Endothelial cell of umbilical vein (primary cell): ENCODE measurements at places on chromosomes 5 and 9. TPM values are rescaled to one million over a fixed set of nuclear protein-coding genes. Genes with fewer than 3 reads are reported as not detected.

Gene EPB41L4B
- 0.15 and 0.23 TPM in 2 replicates for total RNA-seq

Gene SPINK7
- not detected in 2 replicates for total RNA-seq

GRCh38 chr5:115977988-115978387, 15.7 kb downstream of the LVRN start:
- no peak overlapping the region for H3K4me3 ChIP-seq
- peak; percentile 90 for DNase-seq

Gene STING1
- total RNA-seq = 108 and 127 TPM in 2 replicates

DNA sequence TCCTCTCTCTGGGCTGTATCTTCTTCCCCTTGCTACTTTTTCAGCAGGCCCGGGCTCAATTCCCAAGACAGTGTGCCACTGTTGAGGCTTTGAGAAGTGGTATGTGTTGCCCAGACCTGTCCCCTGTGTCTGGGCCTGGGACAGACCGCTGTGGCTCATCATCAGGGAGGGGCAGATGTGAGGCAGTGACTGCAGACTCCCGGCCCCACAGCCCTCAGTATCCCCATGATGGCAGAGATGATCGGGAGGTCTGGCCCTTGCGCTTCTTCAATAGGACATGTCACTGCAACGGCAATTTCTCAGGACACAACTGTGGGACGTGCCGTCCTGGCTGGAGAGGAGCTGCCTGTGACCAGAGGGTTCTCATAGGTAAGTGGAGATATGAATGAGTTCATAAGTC, 828 bp downstream of the TYRP1 start:
- no peak overlapping the region for H3K4me3 ChIP-seq
- H3K4me1 ChIP-seq = no peaks in the 10 kb centered on the region
- H3K27ac ChIP-seq = no peak overlapping the region
- no peaks in the 10 kb centered on the region for H3K27me3 ChIP-seq
- DNase-seq = no peak

Gene SHOC1
- total RNA-seq = not detected in 2 replicates

GRCh38 chr5:28807195-28807729, 1768.9 kb upstream of the CDH9 start:
- no peaks in the 10 kb centered on the region for H3K4me1 ChIP-seq
- no peaks in the 10 kb centered on the region for H3K27me3 ChIP-seq
- DNase-seq = no peak
- no peak overlapping the region for H3K27ac ChIP-seq

- H3K4me3 ChIP-seq = no peak overlapping the region
- no peak for DNase-seq
- H3K27me3 ChIP-seq = no peaks in the 10 kb centered on the region
- peaks cover 25% of the 10 kb centered on the region for H3K4me1 ChIP-seq
- no peaks in the 10 kb centered on the region for H3K36me3 ChIP-seq
- H3K27ac ChIP-seq = peak overlapping the region; percentile 50
Measured at GRCh38 chr5:59236448-59236847, 653.6 kb downstream of the RAB3C start.

Gene MCC
- 23.0 and 27.5 TPM in 2 replicates for total RNA-seq

DNA sequence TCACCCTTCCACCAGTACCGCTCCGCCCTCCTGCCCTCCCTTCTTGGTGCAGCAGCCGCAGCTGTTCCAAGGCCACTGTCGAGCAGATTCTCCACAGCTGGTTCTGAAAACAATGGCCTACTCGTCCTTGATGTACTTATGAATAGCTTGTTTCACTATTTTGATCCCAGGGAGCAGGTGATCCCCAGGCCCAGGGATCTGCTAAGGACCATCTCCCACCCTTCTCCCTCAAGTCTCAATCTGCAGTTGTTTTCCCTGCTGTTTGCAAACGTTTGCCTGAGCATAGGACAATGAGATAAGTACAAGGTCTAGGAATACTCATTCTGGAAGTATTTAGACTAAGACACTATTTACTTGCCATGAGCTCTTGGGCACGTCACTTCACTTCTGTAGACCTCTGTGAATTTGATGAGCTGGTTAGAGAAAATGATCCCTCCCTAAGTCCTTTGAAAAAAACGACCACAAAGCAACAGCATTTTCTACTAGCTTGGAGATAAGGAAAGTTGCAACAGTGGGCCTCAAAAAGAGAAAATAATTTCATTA, 1.8 kb downstream of the LURAP1L start:
- no peaks in the 10 kb centered on the region for H3K27me3 ChIP-seq
- H3K4me1 ChIP-seq = peaks cover 2% of the 10 kb centered on the region
- H3K4me3 ChIP-seq = peak overlapping the region; percentile 97
- no peak overlapping the region for H3K27ac ChIP-seq
- DNase-seq = no peak

DNA sequence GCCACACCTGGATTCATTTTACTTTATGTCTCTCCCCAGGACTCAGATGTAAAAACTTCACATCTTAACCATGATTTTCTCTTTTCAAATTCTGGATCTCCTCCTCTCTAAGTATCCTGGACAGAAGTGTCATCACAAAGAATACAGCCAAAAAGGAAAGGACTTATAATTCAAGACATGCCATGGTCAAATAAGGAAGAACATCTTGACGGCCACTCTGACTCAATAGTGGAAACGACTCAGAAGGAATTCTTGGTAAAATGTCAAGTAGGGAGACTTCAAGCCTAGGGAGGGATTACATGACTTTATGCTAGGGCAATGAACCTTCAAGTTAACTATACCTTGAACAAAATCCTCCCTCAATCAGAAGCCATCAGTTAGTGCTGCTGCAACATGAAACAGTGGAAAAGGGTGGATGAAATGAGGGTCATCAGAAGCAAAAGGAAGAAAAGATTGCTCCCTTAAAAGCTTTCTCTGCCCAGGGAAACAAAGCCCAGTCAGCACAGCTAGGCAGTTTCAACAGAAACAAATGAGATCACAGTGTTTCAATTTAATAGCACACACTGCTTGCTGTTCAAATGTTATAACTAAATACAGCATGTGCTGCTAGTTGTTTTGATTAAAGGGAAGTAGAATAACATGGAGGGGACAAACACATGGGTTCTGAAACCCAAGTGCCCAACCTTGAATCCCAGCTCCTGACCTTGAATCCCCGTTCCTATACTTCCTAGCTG, 101.4 kb downstream of the LPAR1 start:
- no peaks in the 10 kb centered on the region for H3K4me1 ChIP-seq
- no peak for DNase-seq
- H3K27me3 ChIP-seq = no peaks in the 10 kb centered on the region
- H3K27ac ChIP-seq = no peak overlapping the region

- H3K27me3 ChIP-seq = no peaks in the 10 kb centered on the region
- DNase-seq = no peak
- no peak overlapping the region for H3K27ac ChIP-seq
- no peaks in the 10 kb centered on the region for H3K36me3 ChIP-seq
Measured at GRCh38 chr5:30968971-30969370, 224.5 kb upstream of the CDH6 start.

GRCh38 chr9:72858089-72858912, 94.6 kb downstream of the ALDH1A1 start:
- no peaks in the 10 kb centered on the region for H3K36me3 ChIP-seq
- DNase-seq = peak; percentile 26
- H3K4me3 ChIP-seq = no peak overlapping the region

DNA sequence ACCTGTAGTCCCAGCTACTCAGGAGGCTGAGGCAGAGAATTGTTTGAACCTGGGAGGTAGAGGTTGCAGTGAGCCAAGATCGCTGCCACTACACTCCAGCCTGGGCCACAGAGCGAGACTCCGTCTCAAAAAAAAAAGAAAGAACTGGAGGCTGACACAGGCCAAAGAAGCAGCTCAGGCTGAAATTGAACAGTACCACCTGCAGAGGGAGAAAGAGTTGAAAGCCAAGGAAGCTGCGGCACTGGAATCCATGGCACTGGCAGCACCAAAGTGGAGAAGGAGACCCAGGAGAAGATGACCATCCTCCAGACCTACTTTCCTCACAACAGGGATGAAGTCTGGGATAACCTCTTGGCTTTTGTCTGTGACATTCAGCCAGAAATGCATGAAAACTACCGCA, 11.3 kb upstream of the TMEM141 start:
- peaks cover 14% of the 10 kb centered on the region for H3K27me3 ChIP-seq
- DNase-seq = no peak

- peaks cover 5% of the 10 kb centered on the region for H3K27me3 ChIP-seq
- no peak overlapping the region for H3K27ac ChIP-seq
- H3K4me3 ChIP-seq = no peak overlapping the region
- DNase-seq = no peak
Measured at GRCh38 chr9:95642189-95642588, 125.4 kb upstream of the PTCH1 start.

DNA sequence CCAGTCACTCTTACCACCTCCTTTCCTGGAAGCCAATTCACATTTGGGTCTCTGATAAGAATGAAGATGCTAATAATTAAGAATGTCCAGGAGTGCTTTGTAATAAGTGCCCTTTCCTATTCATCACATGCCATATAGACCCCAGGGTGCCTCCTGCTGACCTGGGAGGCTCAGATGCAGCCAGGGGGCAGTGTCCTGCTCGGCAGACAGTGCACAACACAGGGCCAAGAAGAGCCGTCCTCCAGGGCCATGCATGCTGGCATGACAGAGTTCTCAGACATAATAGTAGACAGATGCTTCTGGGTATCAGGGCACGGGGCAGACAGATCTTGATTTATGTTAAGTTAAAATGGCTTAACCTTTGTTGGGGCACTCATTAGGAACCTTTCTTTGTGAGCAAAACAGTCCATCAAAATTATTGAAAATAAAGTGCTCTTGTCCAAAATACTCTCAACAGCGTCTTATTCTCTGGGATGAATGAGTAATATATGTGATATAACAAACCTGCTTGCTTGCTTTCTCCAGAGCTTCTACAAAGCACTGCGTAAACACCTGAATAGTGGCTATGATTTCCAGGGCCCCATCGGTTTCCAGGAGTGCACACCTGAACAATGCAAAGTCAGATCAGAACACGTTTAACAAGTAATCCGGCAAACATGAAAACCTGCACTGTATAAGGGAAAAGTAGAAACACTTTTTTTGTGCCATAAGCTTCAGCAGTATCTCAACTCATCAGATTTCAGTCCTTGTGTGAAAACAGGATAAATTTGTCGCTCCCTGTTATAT, 192.7 kb downstream of the FANCC start:
- H3K4me1 ChIP-seq = no peaks in the 10 kb centered on the region
- H3K27me3 ChIP-seq = no peaks in the 10 kb centered on the region

Gene AGXT2
- not detected in 2 replicates for total RNA-seq

GRCh38 chr9:27537027-27537435, 7.4 kb upstream of the MOB3B start:
- no peaks in the 10 kb centered on the region for H3K36me3 ChIP-seq
- H3K4me3 ChIP-seq = no peak overlapping the region
- no peaks in the 10 kb centered on the region for H3K4me1 ChIP-seq
- H3K27ac ChIP-seq = no peak overlapping the region

Gene EFCAB9
- total RNA-seq = not detected in 2 replicates

DNA sequence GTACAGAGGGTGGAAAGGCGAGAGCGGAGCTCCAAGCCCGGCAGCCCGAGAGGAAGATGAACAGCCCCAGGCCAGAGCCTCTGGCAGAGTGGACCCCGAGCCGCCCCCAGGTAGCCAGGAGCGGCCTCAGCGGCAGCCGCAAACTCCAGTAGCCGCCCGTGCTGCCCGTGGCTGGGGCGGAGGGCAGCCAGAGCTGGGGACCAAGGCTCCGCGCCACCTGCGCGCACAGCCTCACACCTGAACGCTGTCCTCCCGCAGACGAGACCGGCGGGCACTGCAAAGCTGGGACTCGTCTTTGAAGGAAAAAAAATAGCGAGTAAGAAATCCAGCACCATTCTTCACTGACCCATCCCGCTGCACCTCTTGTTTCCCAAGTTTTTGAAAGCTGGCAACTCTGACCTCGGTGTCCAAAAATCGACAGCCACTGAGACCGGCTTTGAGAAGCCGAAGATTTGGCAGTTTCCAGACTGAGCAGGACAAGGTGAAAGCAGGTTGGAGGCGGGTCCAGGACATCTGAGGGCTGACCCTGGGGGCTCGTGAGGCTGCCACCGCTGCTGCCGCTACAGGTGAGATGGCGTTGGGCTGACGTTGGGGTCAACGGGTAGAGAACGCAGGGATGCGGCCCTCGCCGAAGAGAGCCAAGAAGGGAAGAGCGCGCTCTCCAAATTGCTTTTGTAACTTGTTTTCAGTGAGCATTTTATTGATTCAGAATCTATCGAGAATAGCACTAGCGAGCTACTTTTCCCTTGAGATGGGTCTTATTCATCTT, at the start of gene PTGER4:
TSS of gene PTGER4 (plus strand) at position 3 of the 769 bp plus-strand sequence. CDS start 1,079 bp downstream, outside the sequence.
- peaks cover 37% of the 10 kb centered on the region for H3K4me1 ChIP-seq
- peak within 1 kb of the TSS; percentile 71 for H3K4me3 ChIP-seq
- H3K27ac ChIP-seq = peak within 1 kb of the TSS; percentile 76

Gene NEUROG1
- total RNA-seq = not detected in 2 replicates

Gene TAF11L5
- not detected in 2 replicates for total RNA-seq

- H3K27me3 ChIP-seq = no peaks in the 10 kb centered on the region
- no peaks in the 10 kb centered on the region for H3K36me3 ChIP-seq
- DNase-seq = no peak
- no peak overlapping the region for H3K4me3 ChIP-seq
- no peaks in the 10 kb centered on the region for H3K4me1 ChIP-seq
Measured at GRCh38 chr5:80998590-80998979, 38.4 kb downstream of the RASGRF2 start.

DNA sequence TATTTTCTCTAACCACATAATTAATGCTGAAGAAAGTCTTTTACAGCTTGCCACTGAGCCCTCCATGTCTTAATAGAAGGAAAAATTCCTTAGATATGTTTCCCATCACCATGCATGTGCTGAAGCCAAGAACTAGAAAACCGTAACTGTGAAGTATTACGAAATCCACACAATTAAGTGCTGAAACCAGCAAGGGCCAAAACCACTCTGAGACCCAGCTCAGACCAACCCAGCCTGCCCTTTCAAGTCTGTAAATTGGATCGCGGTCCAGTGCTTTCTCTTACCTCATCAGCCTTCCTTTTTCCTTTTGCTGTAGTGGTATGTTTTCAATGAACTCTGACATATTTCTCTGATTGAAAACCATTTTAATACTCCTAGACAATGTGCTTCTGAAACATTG, 26.3 kb downstream of the SEMA5A start:
- no peaks in the 10 kb centered on the region for H3K27me3 ChIP-seq
- H3K27ac ChIP-seq = no peak overlapping the region
- no peaks in the 10 kb centered on the region for H3K36me3 ChIP-seq
- H3K4me3 ChIP-seq = no peak overlapping the region
- H3K4me1 ChIP-seq = no peaks in the 10 kb centered on the region
- no peak for DNase-seq

DNA sequence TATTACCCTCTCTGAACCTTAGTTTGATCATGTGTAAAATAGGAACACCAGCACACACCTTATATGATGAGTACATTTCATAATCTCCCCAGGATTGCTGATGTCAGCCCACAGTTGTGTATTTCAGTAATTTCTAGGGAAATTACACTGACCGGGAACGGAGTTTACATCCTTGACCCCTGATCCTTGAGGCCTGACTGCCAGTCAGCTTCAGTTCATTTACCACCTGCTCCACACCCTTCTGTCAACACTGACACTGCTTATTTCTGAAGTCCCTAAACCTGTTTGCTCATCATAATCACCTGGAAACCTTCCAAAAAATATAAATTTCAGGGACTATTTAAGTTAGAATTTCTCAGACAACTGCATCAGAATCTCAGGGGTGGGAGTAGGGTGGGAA, 55.3 kb downstream of the ZNF622 start:
- no peak overlapping the region for H3K4me3 ChIP-seq
- no peaks in the 10 kb centered on the region for H3K36me3 ChIP-seq
- DNase-seq = no peak
- no peak overlapping the region for H3K27ac ChIP-seq
